SW480 (cell line): ENCODE measurements at places on chromosomes 2 and 18.

GRCh38 chr2:239598732-239599090 lies 197.9 kb upstream of the HDAC4 start:
- DNase-seq: no peak

DNA sequence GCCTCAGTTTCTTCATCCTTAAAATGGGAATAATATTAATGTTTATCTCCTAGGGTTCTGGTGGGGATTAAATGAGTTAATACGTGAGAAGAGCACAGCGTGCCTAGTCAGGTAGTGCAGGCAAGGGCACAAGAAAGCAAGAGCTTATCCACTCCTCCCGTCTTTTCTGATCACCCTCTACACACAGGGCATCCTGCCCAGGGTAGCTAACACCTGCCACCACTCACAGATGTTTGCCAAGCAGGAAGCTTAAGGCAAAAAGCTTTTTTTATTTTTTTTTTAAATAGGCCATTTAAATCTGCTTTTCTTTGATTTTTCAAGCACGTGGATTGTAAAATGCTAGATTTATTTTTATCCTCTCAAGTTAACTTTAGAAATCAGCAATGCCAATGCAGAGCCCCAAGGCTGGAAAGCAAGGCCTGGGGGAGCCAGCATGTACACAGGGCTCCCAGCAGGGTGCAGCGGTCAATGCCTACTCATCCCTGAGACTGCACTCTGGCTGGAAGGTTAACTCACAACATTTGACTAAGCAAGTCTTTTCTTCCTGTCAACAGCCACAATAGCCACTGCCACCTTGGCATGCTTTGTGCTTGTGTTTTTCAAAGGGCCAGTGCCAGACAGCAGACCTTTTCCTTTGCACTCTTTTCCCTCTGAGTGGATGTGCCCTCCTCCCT lies 86.5 kb upstream of the ACAA2 start:
- DNase-seq: no peak

- no peak for DNase-seq
These were observed 3.5 kb upstream of the THUMPD2 start for GRCh38 chr2:39782591-39782990.

DNA sequence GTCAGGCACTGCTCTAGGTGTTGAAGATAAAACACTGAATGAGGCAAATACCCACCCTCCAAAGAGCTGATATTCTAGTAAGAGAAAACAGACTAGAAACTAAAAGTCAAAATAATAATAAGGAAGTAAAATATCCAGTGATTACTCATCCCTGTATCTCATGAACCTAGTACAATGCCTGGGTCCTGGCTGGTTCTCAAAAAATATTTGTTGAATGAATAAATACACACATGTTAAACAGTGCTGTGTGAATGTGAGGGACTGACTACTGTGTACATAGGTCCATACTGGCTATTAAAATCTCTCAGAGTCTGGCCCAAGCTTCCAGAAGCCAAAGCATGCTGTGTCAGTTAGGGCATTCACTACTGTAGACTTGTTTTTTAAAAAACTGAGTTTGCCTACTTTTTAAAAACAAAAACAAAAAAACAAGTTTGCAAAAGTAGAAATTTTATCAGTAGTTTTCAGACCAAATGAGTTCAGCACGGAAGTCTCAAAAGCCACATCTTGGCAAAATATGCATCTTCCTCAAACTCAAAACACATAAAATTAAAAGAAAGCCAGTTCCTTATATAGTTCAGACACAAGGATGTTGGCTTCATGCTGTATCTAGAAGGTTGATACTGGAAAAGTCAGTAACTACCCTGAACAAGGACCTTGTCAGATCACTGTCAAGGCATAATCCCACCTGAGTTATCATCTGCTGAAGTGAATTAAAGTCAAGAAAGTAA lies 136.2 kb downstream of the THADA start:
- DNase-seq: no peak

- no peak for DNase-seq
These were observed 8.8 kb upstream of the FZD7 start for GRCh38 chr2:202024871-202025270.
